Activated CD4-positive, alpha-beta T cell treated with anti-CD3 and anti-CD28 coated beads, Interleukin-2, amount 50 U/mL, for 48 hours (primary cell): ENCODE measurements at places on chromosomes 11 and 22.

- DNase-seq, result no peak
Observed at GRCh38 chr11:85955531-85955930, 100.3 kb downstream of the CCDC83 start.

DNA sequence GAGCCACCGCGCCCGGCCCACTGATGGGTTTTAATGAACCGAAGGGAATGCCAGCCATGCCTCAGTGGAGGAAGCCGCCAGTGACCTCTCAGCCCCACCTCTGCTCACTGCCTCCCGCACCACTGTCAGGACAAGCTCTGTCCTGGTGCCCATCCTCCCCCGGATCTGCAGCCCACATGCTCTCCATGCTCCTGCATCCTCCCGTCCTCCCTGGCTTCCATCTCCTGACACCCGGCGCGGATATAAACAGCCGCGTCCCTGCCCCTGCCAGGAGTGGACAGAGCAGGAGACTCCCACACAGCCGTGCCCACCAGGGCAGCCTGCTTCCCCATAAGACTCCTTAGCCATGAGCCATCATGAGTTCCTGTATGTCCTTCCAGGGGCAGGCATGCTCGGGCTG lies 26.9 kb downstream of the MACROD1 start:
- DNase-seq, result no peak

DNA sequence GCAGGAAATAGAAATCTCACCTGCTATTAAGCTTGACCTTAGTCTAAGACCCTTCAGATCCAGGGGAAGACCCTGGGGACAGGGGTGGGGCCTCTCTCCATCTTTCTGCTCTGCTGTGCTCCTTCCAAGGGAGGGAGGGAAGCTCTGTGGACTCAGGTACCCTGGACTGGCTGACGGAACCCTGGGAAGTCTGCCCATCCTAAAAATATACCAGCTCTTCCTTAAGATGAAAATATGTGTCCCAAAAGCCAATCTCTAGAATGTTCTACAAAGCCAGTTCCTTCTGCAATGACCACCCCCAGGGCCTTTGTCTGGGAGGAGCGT lies 73.7 kb downstream of the RTL6 start:
- DNase-seq, result no peak

- DNase-seq, result no peak
Observed at GRCh38 chr11:87743007-87743406, 432.2 kb downstream of the RAB38 start.

GRCh38 chr11:69869311-69869939 lies 50.2 kb upstream of the FGF3 start:
- DNase-seq, result no peak

- DNase-seq, result no peak
Observed at GRCh38 chr11:83881428-83881827, 595.3 kb upstream of the CCDC90B start.
